ENCODE measurements at places on chromosomes 5 and 9. TPM values are rescaled to one million over a fixed set of nuclear protein-coding genes. Genes with fewer than 3 reads are reported as not detected.

The WDR38 gene
- polyA plus RNA-seq: not detected

The GMCL2 gene
- not detected for polyA plus RNA-seq

The TRIM36 gene
- polyA plus RNA-seq: not detected

The ARL14EPL gene
- polyA plus RNA-seq: not detected

All from CD8-positive, alpha-beta memory T cell (primary cell).